ENCODE measurements at places on chromosomes 3 and 15. TPM values are rescaled to one million over a fixed set of nuclear protein-coding genes. Genes with fewer than 3 reads are reported as not detected.

GRCh38 chr3:146521394-146521793 is 23.0 kb downstream of the PLSCR1 start:
- no peak overlapping the region for H3K4me3 ChIP-seq
- no peak overlapping the region for H3K27ac ChIP-seq
- no peaks in the 10 kb centered on the region for H3K27me3 ChIP-seq
- H3K4me1 ChIP-seq, result peaks cover 47% of the 10 kb centered on the region

The TMEM43 gene
- total RNA-seq, result 27.7 TPM

The ACAD11 gene
- 20.3 TPM for total RNA-seq

DNA sequence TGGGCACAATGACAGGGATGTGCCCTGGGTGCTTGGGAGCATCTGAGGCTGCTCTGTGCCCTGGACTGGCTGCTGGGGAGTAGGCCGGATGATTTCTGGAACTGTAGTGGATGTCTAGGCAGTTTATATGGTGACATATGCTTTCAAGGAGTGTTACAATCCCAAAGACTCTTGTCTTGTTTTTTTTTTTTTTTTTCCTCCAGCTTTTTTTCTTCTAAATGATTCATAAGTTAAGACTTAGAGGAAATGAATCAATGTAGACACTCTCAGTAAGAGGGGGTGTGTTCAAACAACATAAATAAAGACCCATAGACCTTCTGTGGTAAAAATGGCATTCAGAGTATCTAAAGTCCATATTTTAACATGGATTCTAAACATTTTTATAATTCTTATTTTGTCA is 706.1 kb upstream of the GOLIM4 start:
- DNase-seq, result no peak
- no peaks in the 10 kb centered on the region for H3K27me3 ChIP-seq
- no peak overlapping the region for H3K27ac ChIP-seq
- peaks cover 32% of the 10 kb centered on the region for H3K4me1 ChIP-seq
- H3K36me3 ChIP-seq, result no peaks in the 10 kb centered on the region
- no peak overlapping the region for H3K4me3 ChIP-seq

GRCh38 chr15:89333011-89333860 is 1.4 kb downstream of the POLG start:
- peaks cover 7% of the 10 kb centered on the region for H3K27me3 ChIP-seq

DNA sequence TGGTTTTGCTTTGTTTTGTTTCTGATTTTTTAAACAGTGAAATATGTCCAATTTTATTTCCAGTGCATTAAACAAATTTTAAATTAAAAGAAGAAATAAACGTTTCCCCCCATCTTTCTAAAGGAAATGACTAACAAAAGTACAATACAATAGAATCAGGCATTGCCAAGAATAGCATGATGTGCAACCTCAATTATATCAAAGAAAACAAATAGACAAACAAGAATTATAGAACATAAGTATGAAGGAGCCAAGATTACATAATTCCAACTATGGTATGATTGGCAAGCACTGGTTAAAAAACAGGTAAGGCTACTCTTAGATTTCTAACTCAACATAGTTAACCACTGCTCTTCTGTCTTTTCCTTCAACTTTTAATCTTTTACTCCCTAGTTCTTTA is 26.4 kb downstream of the TIGIT start:
- peaks cover 41% of the 10 kb centered on the region for H3K4me1 ChIP-seq
- DNase-seq, result no peak
- no peaks in the 10 kb centered on the region for H3K27me3 ChIP-seq
- no peak overlapping the region for H3K4me3 ChIP-seq
- no peaks in the 10 kb centered on the region for H3K36me3 ChIP-seq

All from WTC11 (cell line).